ENCODE measurements at places on chromosomes 7 and 10. TPM values are rescaled to one million over a fixed set of nuclear protein-coding genes. Genes with fewer than 3 reads are reported as not detected.

The NKX2-3 gene
- not detected for total RNA-seq

The HYAL4 gene
- 0.28 TPM for total RNA-seq

The KCP gene
- total RNA-seq: not detected

The WDR86 gene
- total RNA-seq: 0.33 TPM

The CD36 gene
- 1,029 TPM for total RNA-seq

The HTR5A gene
- not detected for total RNA-seq

- no peaks in the 10 kb centered on the region for H3K27me3 ChIP-seq
- no peaks in the 10 kb centered on the region for H3K4me1 ChIP-seq
- no peak overlapping the region for H3K4me3 ChIP-seq
- no peak for DNase-seq
- no peaks in the 10 kb centered on the region for H3K36me3 ChIP-seq
These were observed 121.5 kb upstream of the DPP6 start for GRCh38 chr7:153930696-153931095.

GRCh38 chr7:17501441-17502212 is 203.2 kb downstream of the AHR start:
- DNase-seq: no peak
- H3K27me3 ChIP-seq: no peaks in the 10 kb centered on the region

DNA sequence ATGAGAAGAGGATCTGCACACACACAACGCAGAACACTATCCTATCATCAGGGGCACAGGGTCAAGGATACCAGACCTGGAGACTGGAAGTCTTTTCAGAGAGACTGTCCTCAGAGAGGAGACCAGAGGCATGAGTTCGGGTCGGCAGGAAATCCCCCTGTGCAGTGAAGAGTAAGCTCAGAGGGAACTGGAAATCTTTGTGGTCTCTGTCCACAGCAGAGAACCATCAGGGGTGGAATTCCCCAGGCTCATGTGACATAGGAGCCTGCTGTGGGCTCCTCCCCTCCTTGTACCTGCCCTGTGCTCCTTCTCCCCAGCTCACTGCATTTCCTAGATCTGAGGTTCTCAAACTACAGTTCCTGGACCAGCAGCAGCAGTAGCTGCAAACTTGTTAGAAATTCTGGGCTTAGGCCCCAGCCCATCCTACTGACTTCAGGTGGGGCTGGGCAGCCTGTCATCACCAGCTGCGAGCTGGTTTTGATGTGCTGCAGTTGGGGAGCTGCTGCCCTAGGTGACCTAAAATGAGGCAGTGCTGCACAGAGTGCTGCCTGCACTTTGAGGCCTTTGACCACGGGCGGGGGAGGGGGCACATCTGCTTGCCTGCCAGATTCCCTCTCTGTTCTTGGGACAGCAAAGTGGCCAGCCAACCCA is 2.4 kb downstream of the ZMIZ2 start:
- H3K27ac ChIP-seq: no peak overlapping the region
- no peaks in the 10 kb centered on the region for H3K36me3 ChIP-seq
- no peak for DNase-seq

DNA sequence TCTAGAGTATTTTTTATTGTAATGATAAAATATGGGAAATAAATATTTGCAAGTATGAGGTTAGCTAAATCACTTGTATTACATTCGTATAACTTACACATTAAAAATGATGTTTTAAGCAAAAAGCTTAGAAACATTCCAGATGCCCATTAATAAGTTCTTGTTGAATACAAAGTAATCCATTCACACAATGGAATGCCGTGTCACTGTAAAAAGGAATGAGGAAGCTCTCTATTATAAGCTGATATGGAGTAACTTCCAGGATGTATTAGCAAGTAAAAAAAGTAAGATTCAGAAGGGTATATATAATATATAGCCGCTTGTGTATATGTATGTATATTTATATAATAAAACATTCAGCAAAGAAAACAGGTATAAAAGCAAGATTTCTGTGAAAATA is 412.8 kb upstream of the MTPN start:
- H3K36me3 ChIP-seq: no peaks in the 10 kb centered on the region
- no peaks in the 10 kb centered on the region for H3K4me1 ChIP-seq
- H3K27me3 ChIP-seq: no peaks in the 10 kb centered on the region
- no peak overlapping the region for H3K27ac ChIP-seq
- H3K4me3 ChIP-seq: no peak overlapping the region
- DNase-seq: no peak

GRCh38 chr10:112261281-112261822 is 21.8 kb upstream of the TECTB start:
- no peak for DNase-seq
- H3K27me3 ChIP-seq: no peaks in the 10 kb centered on the region
- H3K36me3 ChIP-seq: no peaks in the 10 kb centered on the region

DNA sequence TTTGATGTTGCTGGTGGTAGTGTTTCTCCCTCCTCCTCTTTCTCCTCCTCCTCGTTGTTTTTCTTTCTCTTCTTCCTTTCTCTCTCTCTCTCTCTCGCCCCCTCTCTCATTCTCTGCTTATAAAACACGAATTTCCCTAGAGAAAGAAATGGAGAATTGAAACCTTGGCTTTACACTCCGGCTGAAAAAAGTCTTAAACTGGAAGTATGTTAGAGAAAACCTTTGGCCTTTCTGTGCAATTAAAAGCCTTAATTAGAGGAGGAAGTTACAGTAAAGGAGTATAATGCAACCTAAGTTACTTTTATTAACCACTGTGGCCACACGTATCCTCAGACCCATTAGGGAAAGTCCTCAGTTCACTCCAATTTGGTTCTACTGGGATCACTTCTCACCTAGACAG is 501.7 kb upstream of the SORCS1 start:
- no peak overlapping the region for H3K27ac ChIP-seq
- H3K4me1 ChIP-seq: no peaks in the 10 kb centered on the region
- no peaks in the 10 kb centered on the region for H3K36me3 ChIP-seq
- no peaks in the 10 kb centered on the region for H3K27me3 ChIP-seq
- no peak for DNase-seq

DNA sequence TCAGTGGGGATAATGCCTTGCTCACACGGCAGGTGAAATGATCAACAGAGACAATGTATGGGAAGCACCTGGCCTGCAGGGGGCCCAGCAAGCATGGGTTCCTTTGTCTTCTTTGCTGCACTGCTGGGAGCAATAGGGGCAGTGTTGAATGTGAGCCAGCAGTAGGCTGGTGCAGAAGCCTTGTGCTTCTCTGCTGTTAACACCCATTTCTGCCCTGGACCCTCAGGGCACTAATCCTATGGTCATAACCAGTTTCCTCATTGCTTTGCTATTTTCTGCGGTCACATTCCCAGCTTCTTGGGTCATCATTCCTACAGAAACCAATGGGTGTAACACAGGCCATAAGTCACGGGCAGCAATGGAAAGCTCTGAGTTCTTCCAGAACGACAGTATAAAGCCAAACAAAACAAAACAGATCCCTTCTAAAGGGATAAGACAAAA is 10.9 kb upstream of the LGI1 start:
- no peak overlapping the region for H3K4me3 ChIP-seq
- H3K36me3 ChIP-seq: no peaks in the 10 kb centered on the region
- H3K4me1 ChIP-seq: peaks cover 4% of the 10 kb centered on the region
- H3K27ac ChIP-seq: no peak overlapping the region
- no peaks in the 10 kb centered on the region for H3K27me3 ChIP-seq
- DNase-seq: no peak

GRCh38 chr7:28480595-28480994 is 68.3 kb downstream of the CREB5 start:
- H3K4me3 ChIP-seq: no peak overlapping the region
- DNase-seq: no peak
- no peak overlapping the region for H3K27ac ChIP-seq
- no peaks in the 10 kb centered on the region for H3K27me3 ChIP-seq
- no peaks in the 10 kb centered on the region for H3K36me3 ChIP-seq

- DNase-seq: no peak
- no peak overlapping the region for H3K4me3 ChIP-seq
- no peak overlapping the region for H3K27ac ChIP-seq
- H3K36me3 ChIP-seq: no peaks in the 10 kb centered on the region
- no peaks in the 10 kb centered on the region for H3K27me3 ChIP-seq
- no peaks in the 10 kb centered on the region for H3K4me1 ChIP-seq
These were observed 26.5 kb downstream of the HDAC9 start for GRCh38 chr7:18521945-18522566.

GRCh38 chr10:52883996-52884871 is 111.7 kb upstream of the MBL2 start:
- DNase-seq: no peak
- H3K36me3 ChIP-seq: no peaks in the 10 kb centered on the region
- H3K27me3 ChIP-seq: no peaks in the 10 kb centered on the region
